ENCODE measurements at places on chromosomes 2 and 18.

DNA sequence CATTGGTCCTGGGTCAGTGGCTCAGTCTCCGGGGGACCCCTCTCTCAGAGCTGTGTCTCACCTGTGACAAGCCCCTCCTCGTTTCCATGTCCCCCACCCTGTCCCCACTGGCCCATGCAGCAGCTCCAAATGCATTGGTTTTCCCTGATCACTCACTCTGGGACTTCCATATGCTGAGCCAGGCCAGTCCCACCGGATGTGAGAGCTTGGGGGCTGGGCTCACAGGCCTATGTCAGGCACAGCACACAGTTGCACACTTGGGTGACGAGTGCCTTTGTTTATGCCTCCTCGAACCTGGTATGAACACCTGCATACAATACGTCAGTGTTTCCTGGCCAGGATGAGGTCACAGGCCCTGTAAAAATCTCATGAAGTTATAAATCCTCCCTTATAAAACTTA lies 232.5 kb downstream of the TFCP2L1 start:
- DNase-seq = no peak

- no peak for DNase-seq
Measured at GRCh38 chr2:129909651-129910418, 69.6 kb upstream of the RAB6C start.

GRCh38 chr2:42795841-42796301 lies 3.5 kb upstream of the HAAO start:
- no peak for DNase-seq

- no peak for DNase-seq
Measured at GRCh38 chr2:190340369-190340768, 3.0 kb upstream of the INPP1 start.

DNA sequence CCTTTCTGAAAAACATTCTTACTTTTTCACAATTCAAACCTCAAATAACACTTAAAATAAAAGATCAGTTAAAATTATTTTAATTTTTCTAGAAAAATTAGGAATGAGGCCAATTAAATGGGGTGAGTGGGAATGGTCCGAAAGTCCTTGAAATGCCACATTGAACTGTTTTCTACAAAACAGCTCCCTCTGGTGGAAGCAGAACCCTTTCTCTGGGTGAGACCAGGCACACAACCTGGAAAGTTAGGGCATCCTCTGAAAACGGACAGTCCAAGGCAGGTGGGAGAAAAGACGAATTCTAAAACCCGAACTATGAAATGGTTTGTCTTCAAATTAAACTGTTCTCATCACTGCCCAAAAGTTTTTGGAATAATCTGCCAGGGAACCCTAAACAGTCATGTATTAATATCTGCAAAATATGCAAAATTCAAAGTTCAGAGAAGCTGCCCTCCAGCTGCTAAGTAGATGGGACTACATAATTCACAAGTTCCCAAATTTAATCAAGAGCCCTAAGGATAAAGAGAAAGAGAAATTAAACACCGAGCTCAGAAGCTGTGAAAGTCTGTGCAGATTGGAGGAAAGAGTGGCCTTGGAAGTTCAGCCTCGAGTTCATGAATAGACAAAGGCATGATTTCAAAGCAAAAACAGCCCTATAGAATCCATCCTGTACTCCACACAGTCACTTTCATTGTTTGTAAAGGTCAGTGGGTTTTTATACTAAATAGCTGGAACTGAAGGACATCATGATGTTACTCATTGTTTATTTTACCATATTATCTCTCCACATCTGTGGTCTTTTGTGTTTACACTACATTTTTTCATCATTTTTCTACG lies 108.3 kb downstream of the PIEZO2 start:
- DNase-seq = no peak

DNA sequence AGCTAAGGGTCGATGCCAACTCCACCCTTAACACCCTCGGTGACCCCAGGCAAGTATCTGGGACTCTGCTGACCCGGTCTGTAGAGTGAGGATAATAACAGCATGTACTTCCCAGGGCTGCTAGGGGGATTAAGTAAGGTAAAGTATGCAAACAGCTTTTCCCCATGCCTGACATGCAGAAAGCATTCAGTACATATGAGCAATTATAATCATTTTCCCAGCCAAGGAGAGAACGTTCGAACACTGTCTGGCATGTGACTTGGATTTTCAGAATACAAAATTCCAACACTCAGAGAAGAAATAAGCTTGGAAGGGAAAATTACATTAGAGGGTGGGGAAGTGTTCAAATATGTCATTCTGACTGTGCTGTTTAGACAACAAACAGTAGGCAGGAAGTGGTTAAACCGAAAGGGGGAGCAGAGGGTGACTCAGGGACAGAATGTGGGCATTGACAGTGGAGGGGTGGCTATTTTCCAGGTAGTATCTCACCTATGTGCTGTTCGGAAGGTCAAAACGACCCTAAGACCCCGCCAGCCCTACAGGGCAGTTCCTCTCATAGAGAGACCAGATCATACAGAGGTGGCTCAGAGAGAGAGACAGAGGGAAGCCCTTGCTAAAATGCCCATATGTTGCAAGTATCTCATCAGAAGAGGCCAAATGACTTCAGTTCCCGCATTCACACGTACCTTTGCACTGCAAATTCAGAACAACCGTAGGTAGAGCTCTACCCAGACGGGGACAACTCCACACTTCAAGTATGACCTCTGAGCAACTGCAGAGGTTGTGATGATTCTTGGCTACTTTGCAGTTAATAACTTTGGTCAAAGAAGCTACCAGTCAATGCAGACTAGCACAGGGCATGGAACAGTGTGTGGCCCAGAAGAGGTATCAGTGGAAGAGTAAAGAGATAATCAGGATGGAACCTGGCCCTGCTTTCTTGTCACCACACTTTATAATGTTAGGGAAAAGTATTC lies 14.8 kb downstream of the ASPRV1 start:
- DNase-seq = no peak

- no peak for DNase-seq
Measured at GRCh38 chr2:134934150-134934549, 15.5 kb downstream of the CCNT2 start.

DNA sequence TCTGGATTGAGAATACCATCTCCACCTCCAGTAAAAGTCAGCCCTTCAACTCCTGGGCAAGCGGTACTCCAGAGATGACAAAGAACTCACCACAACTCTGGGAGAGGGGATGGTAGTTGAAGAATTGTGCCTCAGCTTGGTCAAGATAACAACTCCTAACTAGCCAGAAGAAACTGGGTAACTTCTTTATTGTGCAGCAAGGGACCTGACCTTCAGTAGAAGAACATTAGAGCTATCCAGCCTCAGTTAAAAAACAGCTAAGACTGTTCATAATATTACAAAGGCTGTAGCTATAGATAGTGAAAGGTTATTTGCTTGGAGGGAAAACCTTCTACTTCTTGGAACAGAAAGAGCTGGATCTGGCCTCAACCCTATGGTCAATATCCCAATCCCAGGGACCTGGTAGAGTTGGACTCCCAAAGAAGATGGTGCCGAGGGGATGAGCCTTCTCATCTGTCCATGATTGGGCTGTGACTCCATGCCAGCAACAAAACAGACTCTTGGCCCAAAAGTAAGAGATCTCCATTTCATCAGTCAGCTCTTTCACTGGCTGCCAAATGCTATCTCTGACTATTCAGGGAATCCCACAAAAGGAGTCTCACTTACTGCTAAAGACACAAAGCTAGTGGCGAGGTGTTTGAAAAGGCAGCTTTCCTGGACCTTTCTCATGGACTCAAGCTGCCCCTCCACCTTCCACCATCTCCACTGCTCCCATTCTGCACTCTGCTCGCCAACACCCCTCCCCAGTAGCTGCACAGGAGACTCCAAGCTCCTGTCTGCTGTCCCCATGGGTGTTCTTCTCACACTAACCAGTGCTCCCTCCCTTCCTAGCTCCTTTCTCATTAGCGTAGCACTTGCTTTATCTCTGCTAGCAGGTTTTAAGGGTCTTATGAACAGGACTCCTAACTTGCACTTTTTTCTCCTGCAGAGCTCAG lies 145.8 kb downstream of the CAPN13 start:
- no peak for DNase-seq

DNA sequence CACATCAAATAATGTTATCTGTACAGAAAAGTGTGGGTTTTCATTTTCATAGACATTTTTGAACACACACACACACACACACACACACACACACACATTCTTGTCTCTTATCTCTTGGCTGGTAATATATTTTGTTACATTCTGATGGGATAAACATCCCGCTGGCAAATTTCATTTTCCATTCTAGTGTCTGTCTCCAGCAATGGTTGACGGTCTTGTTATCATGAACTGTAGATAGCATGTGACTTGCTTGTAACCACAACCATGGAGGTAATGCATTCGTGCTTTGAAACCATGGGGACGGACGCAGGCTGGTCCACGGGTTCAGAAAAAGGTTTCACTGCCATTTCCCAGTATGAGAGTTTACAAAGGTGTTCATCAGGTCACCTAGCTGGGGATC lies 156.4 kb downstream of the PPP1R1C start:
- no peak for DNase-seq

DNA sequence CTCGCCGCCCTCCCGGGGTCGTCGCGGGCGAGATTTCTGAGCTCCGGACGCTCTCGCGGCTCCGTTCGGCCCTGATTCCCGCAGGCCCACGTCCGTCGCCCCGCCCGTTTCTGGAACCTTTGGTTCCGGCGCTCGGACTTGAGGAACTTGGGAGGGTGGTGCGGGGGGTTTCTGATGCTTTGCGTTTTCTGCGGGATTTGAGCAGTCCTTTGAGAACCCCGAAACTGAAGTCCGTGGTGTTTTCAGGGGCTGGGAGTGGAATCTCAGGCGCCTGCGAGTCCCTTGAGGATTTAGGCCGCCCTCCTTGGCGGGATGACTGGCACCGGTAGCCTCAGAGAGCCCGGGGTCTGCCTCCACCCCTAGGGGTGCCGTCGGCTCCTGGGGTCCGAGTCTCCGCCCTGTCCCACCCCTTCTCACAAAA lies 336 bp downstream of the THNSL2 start:
- no peak for DNase-seq

DNA sequence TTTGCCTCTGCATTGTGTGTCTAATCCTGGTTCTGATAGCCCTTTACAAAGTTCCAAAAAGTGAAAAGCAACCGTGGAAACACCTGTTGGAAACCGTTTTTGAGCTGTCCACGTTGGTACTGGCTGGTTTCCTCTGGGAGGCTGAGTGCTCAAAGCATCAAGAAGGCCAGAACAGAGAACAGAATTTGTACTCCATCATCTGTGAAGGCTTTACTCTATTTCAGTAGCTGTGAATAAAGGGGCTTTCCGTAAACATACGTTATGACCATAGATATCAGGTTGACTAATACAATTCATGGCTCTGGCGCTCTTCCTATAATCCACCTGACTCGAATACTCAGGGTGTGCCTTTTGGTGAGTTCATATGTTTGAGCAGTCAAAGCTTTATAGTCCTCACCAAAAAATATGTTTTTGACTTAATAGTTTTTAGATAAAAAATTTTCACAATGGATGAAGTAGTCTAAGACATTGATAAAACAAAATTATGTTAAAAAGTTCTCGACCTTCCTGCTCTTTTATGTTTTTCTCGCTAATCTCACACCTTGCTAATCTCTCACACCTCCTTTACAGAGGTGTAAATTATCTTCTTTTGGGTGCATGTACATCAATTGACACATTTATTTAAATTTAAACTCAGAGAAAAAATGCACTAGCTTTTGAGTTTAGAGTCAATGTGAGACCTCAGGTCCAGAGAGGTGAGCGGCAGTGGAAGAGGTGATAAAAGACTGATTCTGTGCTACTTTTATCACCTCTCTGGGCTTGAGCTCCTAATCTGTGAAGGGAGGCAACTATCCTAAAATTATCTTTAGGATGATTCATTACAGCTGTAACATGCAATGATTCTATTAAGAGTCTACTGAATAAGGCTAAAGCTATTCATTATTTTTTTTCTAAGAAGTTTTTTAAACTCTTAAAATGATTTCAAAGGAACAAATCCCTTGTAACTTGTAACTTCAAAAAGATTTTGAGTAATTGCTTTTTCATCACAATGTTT lies 65.3 kb downstream of the CXCR4 start:
- no peak for DNase-seq

- no peak for DNase-seq
Measured at GRCh38 chr18:47577520-47577919, 326.1 kb upstream of the SKOR2 start.

DNA sequence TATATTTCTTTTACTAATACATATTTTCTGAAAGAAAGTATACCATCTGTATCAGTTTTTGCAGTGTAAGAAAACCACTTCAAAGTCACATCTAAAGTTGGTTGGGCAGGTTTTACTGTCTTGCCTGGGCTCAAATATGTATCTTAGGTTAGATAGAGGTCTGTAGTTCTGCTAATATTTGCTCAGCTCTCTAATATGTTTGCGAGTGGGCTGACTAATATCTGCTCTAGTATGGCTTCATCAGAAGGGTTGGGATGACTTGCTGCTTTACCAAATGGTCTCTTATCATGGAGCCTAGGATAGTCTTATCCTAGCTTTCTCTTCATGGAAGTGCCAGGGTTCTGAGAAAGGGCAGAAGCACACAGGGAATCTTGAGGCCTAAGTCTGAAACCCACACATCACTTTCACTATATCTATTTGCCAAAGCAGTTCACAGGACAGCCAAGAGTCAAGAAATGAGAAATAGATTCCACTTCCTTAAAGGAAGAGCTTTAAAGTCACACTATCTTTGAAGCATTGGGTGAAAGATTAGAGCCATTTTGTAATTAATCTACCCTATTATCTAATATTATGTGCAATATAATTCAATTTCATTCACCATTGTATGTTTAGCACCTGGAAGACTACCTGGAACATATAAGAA lies 610.0 kb downstream of the KCNJ3 start:
- no peak for DNase-seq

- DNase-seq = no peak
Measured at GRCh38 chr2:197405582-197405981, 29.2 kb downstream of the SF3B1 start.

DNA sequence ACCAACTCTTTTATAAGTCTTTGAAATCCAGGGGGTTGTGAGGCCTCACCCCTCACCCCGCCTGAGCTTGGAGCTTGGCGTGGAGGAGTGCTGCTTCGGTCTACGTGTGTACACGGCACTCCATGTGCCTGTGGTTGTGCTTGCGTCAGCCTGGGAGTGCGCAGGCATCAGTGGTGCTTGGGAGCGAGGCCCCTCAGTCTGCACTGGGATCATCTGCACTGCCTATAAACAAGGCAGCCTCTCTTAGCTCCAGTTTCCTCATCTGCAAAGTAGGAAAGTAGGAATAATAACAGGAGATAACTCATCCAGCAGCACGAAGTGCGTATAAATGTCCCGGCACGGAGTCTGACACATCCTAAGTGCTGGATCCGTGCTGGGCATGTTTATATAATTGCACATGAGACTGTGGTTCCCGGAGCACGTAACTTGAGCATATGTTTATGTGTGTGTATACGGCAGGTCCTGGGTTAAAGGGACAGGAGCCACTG lies 1.2 kb downstream of the GYPC start:
- DNase-seq = no peak

- no peak for DNase-seq
Measured at GRCh38 chr18:64566456-64566855, 417.6 kb upstream of the LINC00305 start.

- DNase-seq = no peak
Measured at GRCh38 chr2:156311976-156312375, 20.5 kb downstream of the NR4A2 start.
